ENCODE measurements at places on chromosomes 16 and 17. TPM values are rescaled to one million over a fixed set of nuclear protein-coding genes. Genes with fewer than 3 reads are reported as not detected.

DNA sequence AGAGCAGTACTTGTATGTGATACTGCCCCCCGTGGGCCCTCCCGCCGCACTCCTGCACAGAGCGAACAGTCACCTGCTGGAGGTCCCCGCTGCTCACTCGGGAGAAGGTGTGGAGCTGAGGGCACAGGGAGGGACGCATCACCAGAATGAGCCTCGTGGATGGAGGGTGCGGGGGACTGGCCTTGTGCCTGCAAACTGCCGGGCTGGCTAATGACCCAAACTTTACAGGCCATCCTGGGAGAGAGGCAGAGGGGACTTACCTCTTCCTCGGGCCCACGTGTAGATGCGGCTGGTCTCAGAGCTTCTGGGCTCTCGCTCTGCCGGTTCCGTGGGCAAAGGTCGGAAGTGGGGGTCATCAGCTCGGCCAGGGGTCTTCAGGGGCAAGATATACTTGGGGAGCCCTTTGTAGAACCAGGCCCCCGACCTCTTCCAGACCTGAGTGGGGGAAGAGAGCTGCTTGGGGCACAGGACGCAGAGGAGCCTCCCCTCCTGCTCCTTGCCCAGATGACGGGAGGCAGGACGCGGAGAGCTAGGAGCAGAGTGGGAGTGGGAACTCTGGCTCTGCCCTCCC lies 65.5 kb upstream of the DOC2B start:
- no peak for DNase-seq

- DNase-seq: no peak
These were observed 7.9 kb downstream of the FA2H start for GRCh38 chr16:74766729-74767128.

Gene TP53TG3F
- not detected for total RNA-seq

DNA sequence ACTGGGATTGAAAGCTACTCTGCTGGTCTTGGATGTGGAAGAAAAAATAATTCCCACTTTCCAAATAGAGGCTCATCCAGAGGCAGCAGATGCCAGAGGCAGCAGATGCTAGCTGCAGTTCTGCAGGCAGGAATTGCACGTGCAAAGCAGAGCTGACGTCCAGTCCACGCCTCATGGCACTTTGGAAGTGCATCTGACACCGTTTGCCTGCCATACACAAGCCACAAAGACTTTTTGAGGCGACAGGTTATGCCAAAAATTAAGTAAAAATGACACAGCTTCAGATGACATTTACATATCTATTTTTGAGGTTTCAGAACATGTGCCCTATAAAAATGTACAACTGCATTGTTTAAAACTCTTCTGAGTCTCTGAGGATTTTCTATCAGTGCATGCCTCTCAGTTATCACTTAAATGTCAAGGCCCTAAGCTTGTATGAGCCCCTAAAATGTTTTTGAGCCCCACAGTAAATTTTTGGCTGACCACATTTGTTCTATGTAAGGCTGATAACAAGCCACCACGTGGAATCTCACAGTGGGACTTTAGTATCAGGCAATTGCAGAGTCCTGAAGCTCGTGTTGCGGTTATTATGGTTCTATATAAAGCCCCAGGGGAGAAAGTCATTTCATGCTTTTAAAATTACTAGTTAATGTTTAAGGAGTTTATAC lies 239.2 kb downstream of the PRKCA start:
- DNase-seq: no peak

- no peak for DNase-seq
These were observed 180.2 kb upstream of the TBX2 start for GRCh38 chr17:61219460-61219859.

Gene CPHXL2
- total RNA-seq: not detected

- no peak for DNase-seq
These were observed 7.7 kb downstream of the AKTIP start for GRCh38 chr16:53495325-53495724.

Data from epithelial cell of proximal tubule (primary cell).